ENCODE measurements at places on chromosomes 12 and 14.

DNA sequence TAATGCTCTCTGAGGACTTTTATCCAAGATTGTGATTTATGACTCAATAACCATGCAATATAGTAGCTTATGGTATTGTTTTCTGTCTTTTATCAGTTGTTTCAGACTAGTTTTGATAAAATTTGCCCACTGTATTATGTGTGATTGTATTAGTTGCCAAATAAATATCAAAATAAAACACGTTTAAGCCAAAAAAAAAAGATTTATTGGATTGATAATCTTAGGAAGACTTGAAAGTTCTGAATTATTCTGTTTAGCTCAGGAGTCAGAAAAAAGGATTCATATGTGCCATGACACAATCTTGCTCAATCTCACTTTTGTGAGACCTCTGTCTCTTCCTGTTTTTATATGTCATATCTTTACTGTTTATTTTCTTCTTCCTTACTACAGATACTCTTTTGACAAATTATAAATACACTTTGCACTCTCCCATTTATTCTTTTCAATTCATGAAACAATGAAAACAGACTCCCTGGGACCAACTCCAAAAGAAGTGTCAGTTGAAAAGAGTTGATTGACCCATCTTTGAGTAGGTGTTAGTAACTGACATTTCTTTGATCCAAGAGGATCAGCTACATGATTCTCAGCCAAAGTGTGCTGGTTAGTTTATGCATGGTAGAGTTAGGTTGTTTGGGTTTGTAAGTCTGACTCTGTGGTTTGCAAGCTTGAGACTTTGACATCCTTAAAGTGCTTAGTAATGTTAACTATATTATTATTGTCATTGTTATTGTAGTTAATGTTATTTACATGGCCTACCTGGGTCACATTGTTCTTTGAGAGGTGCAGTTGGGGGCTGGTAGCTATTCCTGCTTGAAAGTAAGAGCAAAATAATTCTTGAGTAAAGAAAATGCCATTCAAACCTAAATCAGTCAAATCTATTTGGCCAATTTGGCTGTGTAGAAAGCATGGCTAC, 2.5 kb downstream of the OR6C76 start:
- no peak for DNase-seq

- no peak for DNase-seq
Observed at GRCh38 chr14:56590535-56590960, 10.9 kb downstream of the TMEM260 start.

- no peak for DNase-seq
Observed at GRCh38 chr12:3431686-3432085, 59.3 kb upstream of the PRMT8 start.

DNA sequence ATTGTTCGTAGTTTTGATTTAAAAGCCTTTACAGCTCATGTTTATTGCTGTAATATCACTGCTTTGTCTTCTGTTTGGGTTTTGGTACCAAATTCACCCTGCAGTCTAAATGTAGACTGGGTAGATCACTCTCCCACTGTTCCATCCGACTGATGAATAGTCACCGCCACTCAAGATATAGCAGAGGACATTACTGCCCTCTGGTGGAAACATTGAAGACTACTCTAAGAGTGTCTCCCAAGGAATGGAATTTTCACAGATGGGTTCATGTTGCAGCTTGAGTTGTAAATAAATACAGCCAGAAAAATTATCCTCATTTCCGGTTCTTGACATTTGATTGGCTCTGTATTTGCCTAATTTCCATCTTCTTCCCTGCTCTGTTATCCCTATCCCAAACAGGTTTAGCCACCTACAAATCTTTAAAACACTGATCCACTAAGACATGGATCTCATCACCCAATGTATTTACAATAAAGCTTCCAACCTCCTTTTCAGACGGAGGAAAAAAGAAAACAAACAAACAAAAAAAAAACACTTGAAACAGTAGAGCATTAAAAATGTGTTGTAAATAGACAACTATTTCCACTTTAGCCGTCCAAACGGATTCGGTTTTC, 198.3 kb upstream of the CPNE8 start:
- no peak for DNase-seq

- DNase-seq: no peak
Observed at GRCh38 chr14:24362241-24362960, 5.6 kb upstream of the NFATC4 start.

GRCh38 chr14:68932231-68932630, 46.9 kb downstream of the ACTN1 start:
- no peak for DNase-seq

- DNase-seq: no peak
Observed at GRCh38 chr12:34292736-34293625, 270.7 kb downstream of the ALG10 start.

- DNase-seq: no peak
Observed at GRCh38 chr14:24817212-24818057, 183.4 kb upstream of the GZMB start.

DNA sequence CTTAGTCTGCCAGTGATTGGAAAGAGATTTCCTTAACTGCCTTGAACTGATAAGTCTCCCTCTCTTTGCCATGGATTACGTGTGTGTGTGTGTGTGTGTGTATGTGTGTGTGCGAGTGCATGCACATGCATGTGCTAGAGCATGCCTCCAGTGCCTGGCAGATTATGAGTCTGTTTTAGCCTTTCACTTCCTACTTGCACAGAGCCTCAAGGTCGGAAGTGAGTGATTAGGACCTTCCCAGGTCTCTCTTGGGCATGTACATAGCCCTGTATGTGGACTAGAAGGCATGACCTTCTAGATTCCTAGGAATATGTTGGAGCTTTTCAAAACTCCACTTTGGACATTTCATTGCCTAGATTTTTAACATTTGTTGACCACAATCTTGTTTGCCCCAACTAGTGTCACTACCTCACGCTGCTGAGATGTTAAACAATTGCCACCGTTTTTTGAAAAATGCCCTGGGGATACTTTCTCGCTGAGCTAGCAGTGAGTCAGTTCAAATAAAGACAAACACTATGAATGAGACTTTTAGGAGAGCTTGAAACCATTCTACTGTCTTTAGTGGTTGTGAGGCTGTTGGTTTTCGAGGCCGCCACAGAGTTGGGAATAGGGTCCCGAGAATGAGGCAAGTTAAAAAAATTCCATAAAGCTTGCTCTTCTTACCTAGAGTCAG, 28.2 kb downstream of the KIAA0586 start:
- DNase-seq: no peak

GRCh38 chr14:63496837-63497400, 46.3 kb downstream of the PPP2R5E start:
- DNase-seq: no peak

DNA sequence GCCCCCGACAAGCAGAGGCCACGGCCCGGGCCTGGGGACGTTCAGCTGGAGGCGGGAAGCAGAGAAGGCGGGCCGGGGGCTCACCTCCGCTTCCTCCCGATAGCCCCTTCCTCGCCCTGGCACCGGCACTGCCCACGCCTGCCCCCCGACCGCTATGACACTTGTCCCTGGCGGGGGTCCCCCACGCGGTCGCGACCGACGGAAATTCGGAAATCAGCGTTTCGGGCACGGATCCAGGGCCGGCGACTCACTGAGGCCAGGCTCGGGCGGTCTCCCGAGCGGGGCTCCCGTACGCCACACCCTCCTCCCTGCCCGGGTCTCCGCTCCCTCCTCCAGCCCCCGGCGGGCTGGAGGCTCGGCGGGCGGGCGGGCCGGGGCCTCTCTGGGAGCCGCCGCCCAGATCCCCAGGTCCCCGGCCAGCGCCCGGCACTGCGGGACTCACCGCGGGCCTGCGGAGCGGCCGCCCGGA, 581 bp downstream of the PITPNM2 start:
- DNase-seq: no peak

DNA sequence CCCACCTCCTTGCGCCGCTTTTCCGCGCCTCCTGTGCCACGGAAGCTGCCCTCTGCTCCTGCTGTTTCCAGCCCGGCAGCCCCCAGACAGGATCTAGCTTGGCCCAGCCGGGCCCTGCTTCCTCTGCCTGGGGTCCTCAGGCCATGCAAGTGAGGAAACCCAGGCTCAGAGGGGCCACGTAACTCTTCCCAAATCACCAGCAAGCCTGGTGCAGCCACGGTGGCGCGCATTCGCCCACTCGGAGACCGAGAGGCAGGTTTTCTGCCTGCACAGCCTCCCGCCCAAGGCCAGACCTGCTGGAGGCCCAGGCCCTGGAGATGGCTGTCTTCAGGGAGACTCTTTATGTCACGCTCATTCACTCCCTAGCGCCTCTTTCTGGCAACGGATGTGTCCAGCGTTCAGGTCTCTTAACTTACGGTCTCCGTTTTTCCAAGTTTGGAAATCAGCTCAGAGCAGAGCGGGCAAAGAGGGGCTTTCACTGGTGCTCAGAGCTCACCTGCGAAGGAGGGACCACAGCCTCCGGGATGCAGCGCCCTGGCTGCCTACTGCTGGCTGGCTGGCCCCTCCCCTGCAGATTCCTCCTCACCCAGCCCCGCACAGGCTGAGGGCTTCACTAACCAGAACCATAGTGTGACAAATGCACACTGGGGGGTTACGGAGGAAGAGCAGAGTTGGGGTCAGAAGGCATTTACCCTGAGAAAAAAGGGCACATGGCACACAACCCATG, 20.6 kb upstream of the CEP170B start:
- no peak for DNase-seq

DNA sequence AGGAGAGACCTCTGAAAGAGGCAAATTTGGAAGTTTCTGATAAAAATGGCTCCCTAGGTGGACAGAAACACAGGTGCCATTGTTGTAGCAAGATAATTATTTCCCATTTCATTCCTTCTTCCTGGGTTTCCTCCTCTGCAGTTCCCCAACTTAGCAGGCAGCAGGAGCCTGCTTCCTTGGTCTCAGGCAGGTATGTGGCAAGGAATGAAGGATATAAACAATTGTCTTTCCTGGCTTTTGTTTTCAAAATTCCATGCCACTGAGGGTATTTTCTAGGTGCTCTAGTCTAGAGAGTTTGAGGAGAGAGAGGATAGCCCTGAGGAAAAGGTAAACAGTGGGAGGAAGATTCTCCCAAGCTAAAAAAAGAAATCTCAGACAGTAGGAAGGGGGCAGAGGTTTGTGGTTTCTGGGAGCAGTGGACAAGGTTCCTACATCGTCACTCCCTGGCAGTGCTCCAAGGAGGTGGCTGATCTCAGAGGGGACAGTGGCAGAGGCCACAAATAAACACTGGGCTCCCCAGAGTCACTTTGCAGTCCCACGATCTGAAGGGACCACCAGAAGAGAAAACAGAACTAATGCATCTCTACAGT, 82.6 kb upstream of the IGF1 start:
- DNase-seq: no peak

DNA sequence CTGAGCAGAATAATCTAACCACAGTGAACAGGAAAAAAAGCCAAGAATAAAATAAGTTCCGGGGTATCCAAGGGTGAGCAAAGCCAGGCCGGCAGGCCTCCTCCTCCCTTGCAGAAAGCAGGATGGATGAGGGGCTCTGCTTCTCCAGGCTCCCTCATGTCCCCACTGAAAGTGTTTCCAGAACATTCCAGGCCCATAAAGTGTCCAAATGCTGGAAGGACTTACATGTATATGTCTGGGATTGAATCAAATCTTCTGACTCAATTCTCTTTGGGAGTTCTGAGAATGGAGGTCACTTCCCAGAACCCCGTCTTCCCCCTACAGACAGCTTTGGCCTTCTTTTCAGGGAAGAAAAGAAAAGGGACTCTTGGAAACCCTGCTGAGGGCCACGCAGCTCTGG, 25.0 kb upstream of the BDKRB1 start:
- no peak for DNase-seq

DNA sequence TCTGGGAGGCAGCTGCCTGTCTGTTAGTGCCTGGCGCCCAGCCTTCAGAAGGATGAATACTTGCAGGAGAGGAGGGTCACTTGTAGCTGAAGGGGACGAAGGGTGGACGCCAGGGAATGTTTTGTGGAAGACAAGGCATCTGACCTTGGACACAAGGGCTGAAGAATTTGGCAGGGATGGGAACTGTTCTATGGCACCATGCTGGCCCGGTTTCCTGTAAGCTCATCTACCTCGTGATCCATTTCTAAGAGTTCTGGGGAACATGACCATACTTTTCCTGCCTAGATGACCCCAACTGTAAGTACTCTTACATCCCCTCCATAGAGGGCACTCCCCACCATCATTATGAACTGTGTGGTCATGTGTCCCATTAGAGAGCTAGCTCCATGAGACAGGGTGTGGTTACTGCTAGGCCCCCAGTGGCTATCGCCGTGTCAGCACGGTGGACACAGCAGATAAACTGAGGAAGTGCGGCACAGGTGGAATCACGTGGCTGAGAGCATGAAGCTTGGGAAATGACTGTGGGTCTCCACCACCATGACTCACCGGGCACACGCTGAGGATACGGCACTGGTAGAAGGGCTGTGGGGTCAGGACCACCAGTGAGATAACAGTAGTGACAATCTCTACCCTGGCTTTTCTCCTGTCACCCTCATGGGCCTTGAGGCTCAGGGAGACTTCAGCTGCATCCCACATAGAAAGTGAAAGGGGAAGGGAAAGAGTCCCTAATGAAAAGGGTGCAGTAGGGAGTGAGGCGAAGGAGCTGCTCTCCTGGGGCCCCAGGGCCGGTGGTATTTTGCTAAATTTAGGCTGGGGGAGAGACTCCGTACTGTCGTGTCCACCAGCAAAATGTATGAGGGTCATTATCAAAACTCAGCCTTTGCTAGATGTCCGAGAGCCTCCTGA, 252.6 kb downstream of the FOXN3 start:
- no peak for DNase-seq

GRCh38 chr12:104263580-104264358, 39.8 kb upstream of the EID3 start:
- no peak for DNase-seq

DNA sequence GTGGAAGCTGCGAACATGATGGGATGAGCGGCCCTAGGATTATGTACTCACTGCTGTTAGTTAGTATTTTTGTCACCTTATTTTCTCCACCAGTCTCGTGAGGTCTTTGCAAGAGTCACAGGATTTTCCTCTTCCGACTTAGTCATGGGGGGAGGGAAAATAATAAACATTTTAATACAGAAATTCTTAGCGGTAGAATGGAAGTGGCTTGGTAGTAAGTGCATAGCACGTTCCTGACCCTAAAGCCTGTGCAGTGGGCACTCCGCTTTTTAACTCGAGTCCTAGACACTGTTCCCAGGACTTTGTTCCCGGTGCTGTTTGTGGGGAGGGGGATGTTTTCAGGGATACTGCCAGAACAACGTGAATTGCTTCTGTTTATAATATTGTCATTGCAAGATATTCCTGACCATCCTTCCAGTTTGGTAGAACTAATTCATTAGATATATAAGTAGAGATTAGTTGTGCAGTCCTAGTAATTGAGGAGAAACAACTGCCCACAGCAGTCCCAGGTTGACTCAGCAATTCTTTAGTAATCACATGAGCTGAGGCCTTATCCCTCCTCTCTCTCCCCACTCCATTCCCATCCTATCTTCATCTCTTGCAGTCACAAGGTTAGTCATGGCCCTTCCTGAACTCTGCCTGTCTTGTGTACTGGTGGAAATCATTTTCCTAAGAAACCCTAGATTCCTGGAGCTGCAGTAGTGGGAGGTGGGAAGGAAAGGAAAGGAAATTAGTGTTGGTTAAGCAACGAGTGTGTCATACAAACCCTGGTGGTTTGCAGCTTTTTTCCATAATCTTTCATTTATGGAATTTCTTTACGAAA, 799 bp downstream of the SLC38A6 start:
- DNase-seq: no peak

DNA sequence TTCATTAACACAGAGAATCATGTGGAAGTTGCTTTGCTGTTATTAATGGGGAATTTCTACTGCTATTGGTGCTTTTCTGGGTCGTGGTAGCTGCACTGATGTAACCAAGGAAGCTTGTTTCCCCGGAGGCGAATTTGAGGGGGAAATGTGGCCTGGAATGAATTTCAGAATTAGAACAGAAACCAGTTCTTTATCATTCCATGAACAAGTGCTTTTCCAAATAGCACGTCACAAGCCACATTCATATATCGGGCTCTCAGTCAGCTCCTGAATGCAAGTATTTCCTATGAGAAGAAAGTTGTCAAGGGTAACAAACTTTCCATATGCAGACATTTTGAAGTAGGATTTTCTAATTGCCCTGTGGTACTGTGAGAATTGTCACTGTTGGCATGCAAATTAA, 1353.2 kb downstream of the AACS start:
- DNase-seq: no peak
